ENCODE measurements at places on chromosomes 6 and 20.

DNA sequence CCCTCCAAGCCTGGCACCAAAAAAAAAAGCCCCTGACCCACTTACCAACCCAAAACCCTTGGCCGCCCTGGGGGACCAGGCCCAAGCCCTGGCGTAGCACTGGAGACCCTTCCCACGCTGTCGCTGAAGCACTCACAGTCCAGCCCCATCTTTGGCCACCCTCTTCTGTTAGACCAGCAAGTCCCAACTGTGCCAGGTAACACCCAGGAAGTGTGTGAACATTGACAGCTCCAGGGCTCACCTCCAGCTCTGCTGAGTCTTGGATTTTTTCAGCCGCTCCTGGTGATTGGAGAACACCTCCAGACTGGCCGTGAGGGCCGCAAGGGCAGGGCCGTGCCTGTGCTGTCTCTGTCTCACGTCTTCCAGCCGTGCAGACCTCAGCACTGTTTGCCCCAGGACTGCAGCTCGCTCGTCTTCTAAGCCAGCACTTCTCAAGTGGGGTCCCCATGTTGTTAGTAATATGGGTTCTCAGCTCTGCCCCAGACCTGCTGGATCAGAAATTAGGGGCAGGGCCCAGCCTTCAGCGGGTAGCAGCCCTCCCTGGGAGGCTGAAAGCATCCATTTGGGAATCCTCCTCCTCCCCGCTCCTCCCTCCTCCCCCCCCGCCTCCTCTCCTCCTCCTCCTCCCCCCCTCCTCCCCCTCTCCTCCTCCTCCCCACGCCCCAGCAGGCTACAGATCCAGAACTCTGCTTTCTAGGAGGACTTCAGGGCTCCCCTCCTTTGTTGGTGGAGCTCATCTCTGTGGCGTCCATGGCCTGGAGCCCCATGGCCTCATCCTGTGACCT is 18.1 kb downstream of the NPEPL1 start:
- no peak for DNase-seq

- DNase-seq, result no peak
Observed at GRCh38 chr20:58613061-58613854, 37.8 kb upstream of the STX16 start.

- no peak for DNase-seq
Observed at GRCh38 chr6:53956068-53956711, 155.1 kb upstream of the MLIP start.

DNA sequence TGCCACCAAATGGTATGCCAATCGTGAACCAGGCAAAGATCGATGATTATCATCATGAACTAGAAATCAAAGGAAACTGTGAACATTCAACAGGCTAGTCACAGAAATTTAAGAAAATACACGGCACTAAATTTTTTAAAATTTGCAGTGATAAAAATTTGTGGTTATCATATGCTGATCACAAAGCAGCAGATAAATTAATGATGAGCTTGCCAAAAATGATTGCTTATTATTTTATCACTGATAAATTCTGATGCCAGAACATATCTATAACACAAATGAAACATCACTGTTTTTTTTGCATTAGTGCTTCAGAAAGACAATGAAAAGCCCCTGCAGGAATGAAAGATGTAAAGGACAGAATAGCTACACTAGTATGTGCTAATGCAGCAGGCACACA is 1413.2 kb upstream of the MAP3K7 start:
- DNase-seq, result no peak

Data from central memory CD4-positive, alpha-beta T cell (primary cell).